CD8-positive, alpha-beta T cell (primary cell): ENCODE measurements at places on chromosomes 2 and 18.
A peak's percentile ranks its signal among the peaks of the same experiment; 100 is the strongest.

- no peak for DNase-seq
Measured at GRCh38 chr18:25346561-25346960, 5.4 kb downstream of the ZNF521 start.

GRCh38 chr2:229980431-229981184 is 58.3 kb downstream of the FBXO36 start:
- DNase-seq = peak; percentile 9

DNA sequence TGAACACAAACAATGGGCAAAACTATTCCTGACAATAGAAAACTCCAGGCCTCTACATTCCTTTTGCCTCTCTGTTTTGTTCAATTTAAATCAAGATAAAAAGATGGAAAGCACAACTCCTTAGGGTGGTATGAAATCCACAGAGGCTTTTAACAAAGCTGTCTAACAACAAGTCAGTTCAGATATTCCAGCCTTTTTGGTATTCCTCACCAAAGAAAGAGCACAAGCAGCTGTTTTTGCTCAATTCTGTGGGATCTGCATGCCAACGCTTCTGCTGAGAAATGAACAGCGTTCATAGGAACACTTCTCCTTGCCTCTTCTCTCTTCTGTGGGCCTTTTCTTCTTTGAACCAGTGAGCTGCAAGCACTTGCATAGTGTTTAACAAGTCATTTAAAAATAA is 411.6 kb upstream of the TCF4 start:
- DNase-seq = no peak

- DNase-seq = no peak
Measured at GRCh38 chr18:59628995-59629394, 68.2 kb downstream of the CCBE1 start.

GRCh38 chr18:69951182-69951581 is 3.5 kb upstream of the CD226 start:
- no peak for DNase-seq

GRCh38 chr2:207115715-207116364 is 49.9 kb downstream of the KLF7 start:
- DNase-seq = no peak

DNA sequence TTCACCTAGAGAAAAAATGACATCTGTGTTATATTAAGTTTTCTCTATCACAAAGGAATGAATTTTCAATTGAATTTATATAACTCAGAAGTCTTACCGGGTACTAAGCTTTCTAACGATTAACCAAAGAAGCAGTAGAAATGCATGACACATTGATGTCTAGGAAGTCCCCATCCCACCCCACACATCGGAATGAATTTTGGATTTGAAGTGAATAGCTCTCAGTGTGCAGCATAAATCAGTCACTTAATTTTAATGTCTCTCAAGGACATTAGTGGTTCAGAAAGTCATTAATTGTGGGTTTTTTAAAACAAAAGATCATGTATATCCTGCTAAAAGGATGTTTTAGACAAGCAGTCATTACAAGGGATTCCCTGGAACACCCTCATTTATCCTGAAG is 141.4 kb upstream of the PIEZO2 start:
- no peak for DNase-seq

GRCh38 chr2:176865336-176865735 is 347.3 kb upstream of the HNRNPA3 start:
- no peak for DNase-seq

- DNase-seq = no peak
Measured at GRCh38 chr18:58977223-58977622, 112.5 kb downstream of the ZNF532 start.

DNA sequence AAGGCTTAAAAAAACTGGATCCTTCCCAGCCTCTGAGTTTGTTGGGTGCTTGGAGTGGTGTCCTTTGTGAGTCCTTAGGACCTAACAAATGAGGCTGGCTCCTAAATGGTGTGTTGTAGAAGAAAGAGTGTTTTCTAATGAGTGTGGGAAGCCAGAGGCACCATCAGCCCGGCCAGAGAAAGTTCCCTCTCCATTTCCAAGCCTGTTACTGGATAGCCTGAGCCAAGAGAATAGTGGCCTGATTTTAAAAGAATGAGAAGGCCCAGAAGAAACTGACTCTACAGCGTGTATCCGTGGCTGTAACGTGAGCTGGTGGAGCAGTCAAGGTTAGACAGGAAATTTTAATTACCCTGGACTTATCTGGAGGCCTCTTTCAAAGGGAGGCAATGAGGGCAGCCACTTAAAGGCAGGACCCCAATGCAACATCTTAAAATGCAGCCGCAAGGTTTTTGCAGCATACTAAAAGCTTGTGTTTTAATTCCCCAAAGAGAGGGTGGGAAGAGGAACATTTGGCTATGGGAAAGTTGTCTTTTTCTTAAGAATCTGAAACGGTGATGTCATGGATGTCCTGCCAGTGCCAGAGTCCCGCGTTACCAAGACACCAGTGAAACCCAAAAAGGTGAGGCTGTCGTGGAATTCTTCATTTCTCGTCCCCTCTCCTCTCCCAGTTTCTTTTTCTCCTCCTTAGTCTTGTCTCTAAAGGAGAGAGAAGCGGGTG is 4.6 kb downstream of the EFHD1 start:
- no peak for DNase-seq

- no peak for DNase-seq
Measured at GRCh38 chr18:79471597-79471996, 75.9 kb downstream of the NFATC1 start.

DNA sequence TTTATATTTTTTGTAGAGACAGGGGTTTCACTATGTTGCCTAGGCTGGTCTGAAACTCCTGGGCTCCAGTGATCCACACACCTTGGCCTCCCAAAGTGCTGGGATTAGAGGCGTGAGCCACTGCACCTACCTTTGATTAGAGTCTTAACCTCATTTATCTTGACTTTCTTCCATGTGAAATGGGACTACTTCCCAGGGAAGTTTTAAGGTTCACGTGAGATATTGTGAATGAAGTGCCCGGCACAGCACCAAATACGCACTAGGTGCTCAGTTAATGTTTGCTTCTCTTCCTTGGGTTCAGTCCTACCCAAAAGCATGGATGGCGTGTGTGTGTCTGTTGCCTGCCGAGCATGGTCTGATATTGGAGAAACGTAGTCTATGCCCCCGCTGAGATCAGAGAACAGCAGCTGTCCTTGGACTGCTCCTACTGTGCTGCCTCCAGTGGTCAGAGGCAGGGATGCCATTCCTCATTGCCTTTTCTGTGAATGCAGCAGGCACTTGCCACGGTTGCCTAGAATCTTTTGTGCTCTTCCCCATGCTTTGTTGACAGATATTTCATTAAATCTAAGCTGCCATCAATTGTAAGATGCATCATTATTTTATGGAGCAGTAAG is 12.3 kb upstream of the TFCP2L1 start:
- DNase-seq = no peak

GRCh38 chr2:64563436-64563938 is 39.4 kb downstream of the AFTPH start:
- no peak for DNase-seq

- DNase-seq = no peak
Measured at GRCh38 chr2:86371527-86371926, 34.1 kb upstream of the REEP1 start.

DNA sequence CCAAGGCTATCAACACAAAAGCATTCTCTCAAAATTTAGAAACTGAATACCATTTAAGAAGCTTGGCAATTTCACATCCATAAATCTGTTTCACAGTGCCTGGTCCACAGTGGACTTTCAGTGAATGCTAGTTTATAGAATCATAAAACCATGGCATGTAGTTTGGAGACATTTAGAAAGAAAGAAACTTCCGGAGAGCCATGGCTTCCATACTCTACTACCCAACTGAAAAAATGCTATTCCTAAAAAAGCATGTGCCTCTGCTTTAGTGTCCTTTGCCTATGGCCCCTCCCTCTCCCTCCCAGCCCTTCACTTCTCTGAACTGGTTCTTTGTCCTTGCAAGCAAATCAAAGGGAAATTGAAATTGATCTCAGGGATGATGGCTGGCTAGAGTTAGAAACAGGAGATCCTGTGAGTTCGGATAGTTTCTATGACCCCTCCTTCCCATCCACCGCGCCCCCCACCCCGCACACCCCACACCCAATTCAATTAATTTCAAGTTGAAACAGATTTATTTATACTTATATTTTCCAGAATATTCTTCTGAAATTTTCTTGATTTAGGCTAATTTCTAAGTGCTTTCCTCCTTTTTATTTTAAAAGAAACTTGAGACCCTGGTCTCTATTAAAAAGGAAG is 248.3 kb downstream of the TRIB2 start:
- DNase-seq = no peak

DNA sequence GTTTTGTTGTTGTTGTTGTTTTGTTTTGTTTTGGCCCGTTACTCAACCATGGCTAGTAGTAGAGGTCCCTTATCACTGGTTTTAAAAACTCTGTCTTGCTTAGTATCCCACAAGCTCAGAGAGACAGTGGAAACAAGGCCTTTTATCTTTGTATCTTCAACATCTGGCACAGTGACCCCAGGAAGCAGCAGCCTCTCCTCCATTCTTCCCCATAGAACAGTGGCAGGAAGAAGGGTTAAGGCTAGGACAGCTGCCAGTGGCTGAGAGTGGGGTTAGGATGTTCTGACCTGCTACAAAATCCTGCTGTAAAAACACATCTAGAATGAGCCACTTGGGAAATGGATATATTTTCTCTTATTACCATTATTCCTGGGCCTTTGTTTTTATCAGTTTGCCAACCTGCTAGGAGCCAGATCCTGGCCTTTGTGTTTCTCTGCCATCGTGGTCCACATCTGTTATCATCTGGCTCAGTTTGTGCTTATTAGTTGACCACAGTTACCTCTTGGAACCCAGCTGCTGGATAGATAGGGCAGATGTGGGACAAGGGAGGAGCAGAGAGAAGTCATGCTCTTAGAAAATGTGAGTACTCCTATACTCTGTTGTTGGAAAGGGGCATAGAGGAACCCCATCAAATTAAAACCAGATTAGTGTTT is 246.8 kb downstream of the AGPS start:
- no peak for DNase-seq

DNA sequence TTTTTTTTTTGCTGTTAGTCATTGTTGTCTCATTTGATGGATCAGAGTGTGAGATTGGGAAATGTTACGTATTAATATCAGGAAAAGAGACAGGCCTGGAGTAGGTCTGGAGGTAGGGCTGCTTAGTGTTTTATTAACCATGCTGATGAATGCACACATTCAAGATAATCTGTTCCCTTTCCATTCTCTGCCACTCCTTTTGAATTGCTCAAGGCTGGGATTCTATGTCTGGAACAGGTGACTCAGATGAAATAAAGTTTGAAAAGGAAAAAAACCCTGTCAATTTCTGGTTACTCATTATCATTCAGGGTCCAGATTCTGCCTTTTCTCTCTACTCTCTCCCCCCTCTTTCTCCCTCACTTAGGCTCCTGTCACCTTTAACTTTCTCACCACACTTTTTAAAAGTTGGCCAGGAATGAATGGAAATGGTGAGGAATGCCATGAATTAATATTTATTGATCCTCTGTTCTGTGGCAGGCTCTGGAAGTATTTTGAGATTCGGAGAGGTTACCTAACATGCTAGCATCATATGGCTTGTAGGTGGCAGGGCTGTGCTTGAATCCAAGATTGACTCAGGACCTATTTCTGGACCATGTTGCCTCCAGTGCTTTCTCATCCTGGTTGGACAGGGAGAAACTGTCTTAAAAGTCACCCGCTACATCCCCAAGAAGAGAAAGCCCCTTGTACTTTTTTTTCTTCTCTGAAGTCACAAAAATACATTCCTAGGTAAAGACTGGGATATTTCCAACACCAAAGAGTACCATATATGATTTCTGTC is 40.2 kb downstream of the MAP4K4 start:
- no peak for DNase-seq
